ENCODE measurements at places on chromosomes 12 and 14.

- DNase-seq = peak; percentile 41
These were observed 354.7 kb upstream of the TMTC1 start for GRCh38 chr12:30138483-30138882.

GRCh38 chr14:92037989-92038388 lies 1.9 kb downstream of the TRIP11 start:
- DNase-seq = no peak

- DNase-seq = no peak
These were observed 11.9 kb upstream of the NUDT4 start for GRCh38 chr12:93365616-93366405.

DNA sequence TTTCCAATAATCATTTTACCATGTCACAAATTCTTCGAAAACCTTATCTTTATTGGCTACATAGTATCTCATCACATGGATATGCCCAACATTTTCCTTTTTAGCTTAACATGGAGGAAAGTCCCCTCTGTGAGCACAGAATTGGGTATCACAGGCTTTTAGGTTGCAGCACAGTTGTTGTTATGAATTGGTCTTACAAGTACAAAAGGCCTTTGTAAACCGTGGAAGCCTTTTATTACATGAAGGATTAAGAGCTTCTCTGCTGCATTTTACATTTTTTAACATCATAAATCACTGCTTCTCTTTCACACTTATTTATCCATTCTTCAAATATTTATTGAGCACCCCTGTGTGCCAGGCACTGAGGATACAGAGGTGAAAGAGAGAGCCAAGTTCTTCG lies 26.2 kb downstream of the UBE3B start:
- no peak for DNase-seq

DNA sequence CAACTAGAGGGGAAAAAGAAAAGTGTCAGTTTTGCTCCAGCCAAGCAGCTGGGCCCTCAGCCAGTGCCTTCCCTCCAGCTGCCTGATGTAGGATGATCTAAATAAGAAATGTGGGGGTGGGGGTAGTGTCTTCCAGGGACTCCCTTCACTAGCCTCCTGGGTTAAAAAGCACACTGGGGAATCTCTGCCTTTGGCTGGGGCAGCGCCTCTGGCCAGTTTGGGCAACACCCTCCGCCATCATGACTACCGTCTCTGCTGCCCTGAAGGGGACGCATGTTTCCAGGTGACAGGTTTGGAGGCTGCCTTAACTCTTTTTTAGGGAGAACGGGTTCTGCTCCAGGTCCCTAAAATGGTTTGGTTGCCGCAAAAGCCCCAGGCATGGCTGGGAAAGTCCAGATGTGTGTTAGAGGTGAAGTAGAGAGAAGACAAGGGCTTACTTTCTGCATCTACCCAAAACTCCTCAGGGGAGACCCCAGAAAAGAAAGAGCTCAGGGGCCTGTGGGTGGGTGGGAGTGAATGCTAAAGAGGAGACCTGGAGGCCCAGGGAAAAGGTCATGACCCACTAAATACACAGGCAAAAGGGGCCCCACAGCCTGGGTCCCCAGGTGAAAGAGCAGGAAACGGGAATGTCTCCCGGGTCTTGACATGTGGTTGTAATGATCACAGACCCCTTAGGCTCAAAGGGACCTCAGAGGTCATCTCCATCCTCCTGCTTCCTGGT lies 132.8 kb upstream of the CCND2 start:
- peak; percentile 39 for DNase-seq

- DNase-seq = no peak
These were observed 274.2 kb upstream of the E2F7 start for GRCh38 chr12:77339610-77340009.

GRCh38 chr12:90978117-90978770 lies 23.3 kb upstream of the CCER1 start:
- DNase-seq = no peak

GRCh38 chr12:74552201-74552600 lies 14.6 kb downstream of the ATXN7L3B start:
- no peak for DNase-seq

DNA sequence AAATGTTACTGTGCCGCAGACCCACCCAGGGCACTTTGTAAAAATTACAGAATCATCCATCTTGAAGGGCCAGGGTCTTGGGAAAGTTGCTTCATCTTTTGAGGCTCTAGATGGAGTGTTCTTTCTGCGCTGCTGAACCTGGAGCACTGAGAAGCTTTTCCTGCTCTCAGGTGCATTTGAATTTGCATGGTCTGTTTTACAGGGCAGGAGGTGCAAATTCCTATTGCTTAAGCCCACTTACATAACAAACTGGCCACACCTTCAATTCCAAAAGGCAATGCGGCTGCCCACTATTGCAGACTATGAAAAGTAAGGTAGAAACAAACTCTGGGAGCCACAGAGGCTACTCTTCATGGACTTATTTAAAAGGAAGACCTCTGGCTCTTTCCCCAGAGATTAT lies 254.8 kb downstream of the CACNA1C start:
- no peak for DNase-seq

GRCh38 chr14:32259368-32260013 lies 56.4 kb upstream of the RNU6-8 start:
- peak; percentile 43 for DNase-seq

DNA sequence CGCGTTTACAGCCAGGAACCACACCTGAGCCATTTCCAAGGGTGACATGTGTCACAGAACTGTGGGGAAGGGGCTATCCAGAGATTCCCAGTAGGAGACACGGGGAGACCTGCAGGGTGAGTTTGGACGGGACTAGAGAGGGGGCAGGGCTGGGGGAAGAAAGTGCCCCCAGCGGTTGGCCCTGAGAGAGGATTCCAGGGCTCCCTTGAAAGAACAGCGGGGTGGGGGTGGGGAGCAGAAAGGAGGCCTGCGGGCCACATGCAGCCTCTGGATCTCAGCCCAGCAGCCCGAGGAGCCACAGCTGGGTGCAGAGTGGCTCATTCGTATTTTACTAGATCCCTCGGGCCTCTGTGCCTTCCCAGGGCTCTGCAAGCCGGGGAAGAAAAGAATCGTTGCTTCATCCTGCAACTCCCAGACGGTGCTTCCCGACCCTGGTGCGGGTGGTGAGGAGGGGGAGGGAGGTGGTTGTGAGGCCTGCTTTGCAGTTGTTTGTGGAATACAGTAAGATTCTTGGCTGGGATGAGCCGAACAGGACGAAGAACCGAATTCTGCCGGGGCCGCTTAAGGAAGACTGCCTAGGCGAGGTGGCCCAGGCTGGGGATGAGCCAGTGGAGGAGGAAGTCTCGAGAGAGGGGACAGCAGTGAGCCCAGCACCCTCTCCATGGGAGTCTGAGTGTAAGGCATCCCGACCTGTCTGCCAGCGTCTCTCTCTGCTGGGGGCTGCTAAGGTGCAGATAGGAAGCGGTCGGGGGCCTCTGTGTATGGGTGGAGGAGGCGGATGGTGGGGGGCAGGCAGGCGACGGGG lies 36.1 kb upstream of the ANKRD9 start:
- peak; percentile 79 for DNase-seq

GRCh38 chr12:20455001-20455706 lies 86.8 kb downstream of the PDE3A start:
- DNase-seq = no peak

- no peak for DNase-seq
These were observed 32.1 kb downstream of the BAZ1A start for GRCh38 chr14:34843011-34843554.

GRCh38 chr12:68539615-68539952 lies 71.1 kb upstream of the RAP1B start:
- DNase-seq = no peak

- DNase-seq = no peak
These were observed 123.2 kb upstream of the FOXN3 start for GRCh38 chr14:89540009-89540829.
